HFF-Myc (cell line): ENCODE measurements at places on chromosomes 5 and 9.

DNA sequence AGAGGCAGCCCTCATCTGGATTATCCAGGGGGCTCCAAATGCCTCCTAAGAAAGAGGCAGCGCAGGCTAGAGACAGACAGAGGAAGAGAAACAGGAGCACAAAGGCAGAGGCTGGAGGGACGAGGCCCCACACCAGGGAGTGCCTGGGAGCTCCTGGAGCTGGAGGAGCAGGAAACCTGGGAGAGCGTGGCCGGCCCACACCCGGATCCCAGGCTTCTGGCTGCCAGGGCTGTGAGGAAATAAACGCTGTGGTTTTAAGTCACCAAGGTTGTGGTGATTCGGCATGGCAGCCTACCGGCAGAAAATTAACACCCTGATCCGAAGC is 165.5 kb downstream of the OLFM1 start:
- DNase-seq: no peak

- no peak for DNase-seq
Observed at GRCh38 chr5:134609232-134609851, 23.3 kb downstream of the SAR1B start.

GRCh38 chr5:5649641-5650040 is 227.2 kb downstream of the ICE1 start:
- no peak for DNase-seq

DNA sequence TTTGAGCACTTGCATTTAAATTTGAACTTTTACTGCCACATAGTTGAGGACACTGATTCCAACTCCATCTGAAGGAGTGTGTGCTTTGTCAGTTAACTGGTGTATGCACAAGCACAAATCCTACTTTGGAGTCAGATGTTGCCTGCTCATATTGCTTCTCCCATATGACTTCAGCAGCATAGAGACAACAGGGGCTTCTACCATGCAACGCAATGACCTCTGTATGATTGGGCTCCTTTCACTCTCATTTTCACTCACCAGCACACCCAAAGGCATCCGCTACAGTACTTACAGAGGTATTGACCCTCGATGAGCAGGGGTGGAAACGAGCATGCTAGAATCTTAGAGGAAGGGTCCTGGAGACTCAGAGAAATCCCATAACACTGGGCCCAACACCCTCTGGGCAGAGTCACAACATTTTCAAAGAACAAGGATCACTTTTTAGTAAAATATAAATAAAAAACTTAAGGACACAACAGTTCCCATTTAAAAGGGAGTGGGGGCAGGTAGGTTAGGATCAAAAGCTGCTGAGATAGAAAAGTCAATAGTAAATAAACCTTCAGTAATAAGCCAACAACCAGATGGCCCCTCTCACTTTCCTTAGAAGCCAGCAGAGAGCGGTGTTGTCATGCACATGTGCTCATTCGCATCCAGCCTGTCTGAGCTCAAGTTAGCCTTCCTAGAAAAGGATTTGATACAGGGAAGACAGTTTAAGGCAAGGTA is 203.8 kb downstream of the SNCAIP start:
- DNase-seq: peak; percentile 43

DNA sequence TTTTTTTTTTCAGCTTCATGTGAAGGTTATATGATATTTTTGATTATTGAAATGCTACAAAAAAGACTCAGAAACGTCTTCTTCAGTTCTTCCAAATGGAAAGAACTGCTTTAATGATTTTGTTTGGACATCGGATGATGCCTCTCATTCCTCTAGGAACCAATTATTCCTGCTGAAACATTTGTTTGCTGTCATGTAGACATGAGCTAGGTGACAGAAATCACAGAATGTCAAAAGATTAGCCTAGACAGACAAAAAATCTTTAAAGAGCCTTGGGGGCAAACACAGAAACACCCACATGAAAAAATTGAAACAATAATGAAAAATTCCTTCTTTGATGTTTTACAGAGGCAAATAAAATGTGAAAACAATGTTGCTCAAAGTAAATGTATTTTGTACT is 244.2 kb upstream of the EDIL3 start:
- DNase-seq: no peak

GRCh38 chr5:11166923-11167322 is 405.9 kb upstream of the DAP start:
- DNase-seq: no peak

DNA sequence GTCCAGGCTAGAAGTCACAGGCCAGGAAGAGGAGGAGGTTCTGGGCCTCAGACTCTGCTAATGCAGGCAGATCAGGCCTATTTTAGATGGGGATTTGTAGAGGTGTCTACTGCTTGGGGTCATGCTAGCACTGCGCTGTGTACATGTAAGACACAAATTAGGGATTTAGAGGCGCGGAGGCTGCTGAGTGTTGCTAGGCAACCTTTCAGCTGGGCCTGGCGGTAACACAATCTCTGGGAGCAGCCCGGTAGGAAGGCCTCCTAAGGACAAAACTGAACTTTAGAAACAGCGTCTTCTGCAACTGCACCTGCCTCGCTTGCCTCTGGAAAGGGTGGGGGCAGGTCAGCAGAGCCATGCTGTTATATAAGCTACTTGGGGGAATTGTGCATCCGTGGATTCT is 147.9 kb downstream of the MACROH2A1 start:
- DNase-seq: no peak

- no peak for DNase-seq
Observed at GRCh38 chr5:4027088-4027734, 431.6 kb downstream of the IRX1 start.

GRCh38 chr9:90546200-90546599 is 96.4 kb downstream of the DIRAS2 start:
- DNase-seq: peak; percentile 66

DNA sequence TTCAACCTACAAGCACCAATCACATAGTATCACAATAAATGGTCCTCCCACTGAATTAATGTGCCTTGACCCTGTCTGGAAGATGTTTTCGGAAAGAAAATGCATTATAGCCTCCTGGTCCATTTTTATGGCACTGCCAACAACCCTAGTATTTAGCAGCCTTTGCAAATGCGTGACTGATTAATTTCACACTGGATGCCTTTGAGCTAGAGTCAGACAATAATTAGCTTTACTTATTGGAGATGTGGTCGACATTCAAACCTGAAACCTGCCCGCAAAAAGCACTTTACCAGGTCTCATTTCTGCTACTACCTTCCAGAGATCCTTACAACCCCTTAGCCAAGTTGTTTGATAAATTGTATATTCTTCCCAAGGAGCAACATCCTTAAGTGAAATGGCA is 119.3 kb upstream of the DPYSL3 start:
- DNase-seq: no peak

DNA sequence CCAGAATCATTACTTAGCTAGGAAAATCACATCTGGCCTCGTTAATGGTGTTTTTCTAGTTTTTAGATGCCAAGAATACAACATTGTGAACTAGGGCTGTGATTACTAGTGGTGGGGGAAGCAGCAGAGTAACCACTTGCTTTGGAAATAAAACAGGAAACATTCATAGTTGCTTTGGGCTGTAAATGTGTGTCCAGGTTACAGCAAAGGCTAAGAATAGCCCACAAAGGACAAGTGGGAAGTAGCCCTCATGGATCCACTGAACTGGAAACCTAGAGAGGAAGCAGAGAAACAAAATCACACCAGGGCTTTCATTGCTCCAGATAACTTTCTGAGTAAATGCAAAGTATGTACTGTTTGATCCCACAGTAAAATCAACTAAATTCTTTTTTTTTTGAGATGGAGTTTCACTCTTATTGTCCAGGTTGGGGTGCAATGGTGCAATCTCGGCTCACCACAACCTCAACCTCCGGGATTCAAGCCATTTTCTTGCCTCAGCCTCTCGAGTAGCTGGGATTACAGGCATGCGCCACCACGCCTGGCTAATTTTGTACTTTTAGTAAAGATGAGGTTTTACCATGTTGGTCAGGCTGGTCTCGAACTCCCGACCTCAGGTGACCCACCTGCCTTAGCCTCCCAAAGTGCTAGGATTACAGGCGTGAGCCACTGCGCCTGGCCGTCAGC is 56.2 kb upstream of the TNFSF15 start:
- no peak for DNase-seq

DNA sequence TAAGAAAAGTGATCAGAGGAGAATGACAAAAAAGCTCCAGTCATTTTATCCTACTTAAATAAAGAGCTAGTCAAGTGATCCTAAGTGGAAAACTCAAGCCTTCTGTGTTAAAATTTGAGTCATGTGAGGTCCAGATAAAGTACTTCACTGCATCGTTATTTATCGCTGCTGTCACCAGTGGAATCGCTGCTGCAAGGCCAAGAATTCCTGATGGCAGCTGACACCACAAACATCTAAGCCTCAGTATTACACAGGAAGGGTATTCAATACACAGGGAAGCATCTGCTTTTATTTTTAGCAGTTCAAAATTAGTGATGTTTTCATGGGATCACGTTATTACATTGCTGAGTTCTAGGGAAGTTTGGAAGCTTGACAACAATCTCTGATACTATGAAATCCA is 190.3 kb downstream of the GOLPH3 start:
- no peak for DNase-seq

DNA sequence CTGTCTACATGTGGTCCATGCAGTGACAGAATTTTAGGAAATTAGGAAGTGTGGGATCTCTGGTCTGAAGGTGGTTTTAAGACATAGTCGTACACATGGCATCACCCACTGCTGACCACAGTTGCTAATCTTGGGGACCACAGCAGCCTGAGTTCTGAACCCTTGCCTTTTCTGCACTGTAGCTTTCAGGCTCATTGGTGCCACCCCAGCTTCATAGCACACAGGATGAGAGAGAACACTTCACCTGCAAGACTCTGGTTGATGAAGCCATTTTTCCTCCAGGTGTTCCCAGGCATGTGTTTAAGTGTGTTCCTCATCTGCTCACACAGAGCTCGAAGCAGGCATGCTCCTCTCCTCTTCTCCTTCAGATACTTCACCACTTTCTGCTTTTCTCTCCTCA is 68.2 kb upstream of the S1PR3 start:
- DNase-seq: no peak

GRCh38 chr5:147396070-147396823 is 113.6 kb downstream of the DPYSL3 start:
- DNase-seq: no peak

GRCh38 chr5:138440159-138441073 is 1.6 kb downstream of the REEP2 start:
- DNase-seq: no peak

GRCh38 chr5:124072570-124072969 is 560.6 kb downstream of the CSNK1G3 start:
- no peak for DNase-seq

DNA sequence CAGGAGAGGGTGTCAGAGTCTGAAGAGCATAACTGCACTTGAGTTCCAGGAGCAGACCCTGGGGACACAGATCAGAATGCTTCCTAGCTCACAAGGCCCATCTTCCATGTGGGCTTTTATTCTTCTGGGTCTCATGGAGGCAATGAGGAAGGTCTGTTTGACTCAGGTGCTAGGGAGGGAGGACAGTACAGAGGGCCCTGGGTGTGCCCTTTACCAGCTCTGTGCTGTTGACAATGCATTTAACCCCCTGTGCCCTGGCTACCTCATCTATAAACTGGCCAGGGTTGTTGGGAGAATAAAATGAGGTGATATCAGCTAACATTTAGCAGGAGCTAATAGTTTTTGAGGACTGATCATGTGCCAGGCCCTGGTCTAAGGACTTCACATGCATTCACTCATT is 318.0 kb downstream of the DMAC1 start:
- no peak for DNase-seq

DNA sequence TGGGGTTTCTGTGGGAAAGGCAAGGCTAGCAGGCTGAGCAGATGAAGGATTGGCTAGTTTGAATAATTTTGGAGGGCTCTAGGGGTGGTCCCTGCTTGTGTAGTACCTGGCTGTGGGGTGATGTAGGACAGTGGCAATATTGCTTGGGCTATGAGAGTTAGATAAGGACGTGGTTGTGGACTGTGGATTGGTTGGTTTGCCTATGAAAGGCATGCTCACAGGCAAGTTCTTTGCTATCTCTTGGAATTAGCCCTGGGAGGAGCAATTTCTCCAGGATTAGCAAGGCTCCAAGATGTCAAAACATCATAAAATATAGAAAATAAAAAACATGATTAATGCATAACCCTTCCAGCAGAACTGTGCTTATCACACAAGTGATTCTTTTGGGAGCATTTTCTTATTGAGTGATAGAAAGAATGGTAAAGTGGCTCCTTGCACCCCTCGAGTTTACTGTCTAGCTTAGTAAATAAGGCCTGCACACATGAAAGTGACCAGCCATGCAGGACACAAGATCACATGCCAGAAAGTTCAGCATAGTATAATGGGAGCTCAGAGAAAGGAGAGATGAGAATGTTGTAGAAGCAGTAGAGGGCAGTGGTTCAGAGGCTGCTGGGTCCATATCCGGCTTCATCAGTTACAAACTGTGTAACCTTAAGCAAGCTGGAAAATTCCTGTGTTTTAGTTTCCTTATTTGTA is 13.8 kb downstream of the AOPEP start:
- DNase-seq: no peak

GRCh38 chr9:27888661-27889295 is 315.5 kb upstream of the C9orf72 start:
- DNase-seq: peak; percentile 3

DNA sequence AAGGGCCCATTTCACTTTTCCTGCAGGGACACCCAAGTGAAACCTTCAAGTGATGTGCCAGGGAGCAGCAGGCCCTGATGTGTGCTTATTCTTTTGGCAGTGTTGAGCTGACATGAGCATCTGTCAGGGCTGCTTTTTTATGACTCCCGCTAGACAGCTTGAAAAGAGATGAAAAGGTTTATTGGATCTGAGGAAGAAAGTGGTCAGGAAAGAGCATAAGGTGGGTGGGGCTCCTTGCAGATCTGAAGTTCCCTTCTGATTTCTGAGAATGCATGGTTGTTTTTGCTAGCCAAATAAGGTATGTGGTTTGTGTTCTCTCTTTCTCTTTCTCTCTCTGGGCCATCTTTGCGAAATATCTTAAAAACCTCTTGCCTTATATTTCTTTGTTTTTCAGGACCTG is 316.1 kb downstream of the DMRT2 start:
- no peak for DNase-seq

GRCh38 chr5:175889910-175890684 is 18.7 kb downstream of the CPLX2 start:
- DNase-seq: no peak

- DNase-seq: no peak
Observed at GRCh38 chr5:137312011-137312410, 187.1 kb downstream of the SPOCK1 start.

- DNase-seq: peak; percentile 98
Observed at GRCh38 chr5:135437796-135438560, 9.2 kb downstream of the DCANP1 start.

DNA sequence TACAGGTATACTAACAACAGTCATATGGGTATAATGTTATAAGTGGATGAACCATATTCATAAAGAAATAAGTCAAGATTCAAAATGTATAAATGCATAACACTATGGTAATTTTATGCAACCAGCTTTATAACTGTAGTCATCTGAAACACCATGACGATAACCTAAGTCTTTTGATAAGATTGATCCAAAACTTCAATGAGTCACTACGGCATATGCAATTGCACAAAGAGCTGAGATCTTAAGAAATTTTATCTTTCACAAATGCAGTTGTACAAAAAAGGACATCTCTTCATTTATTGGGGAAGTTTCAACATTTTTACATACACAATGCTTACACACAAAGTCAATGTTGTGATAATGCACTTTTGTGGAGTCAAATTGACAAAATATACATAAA is 20.3 kb downstream of the FAM81B start:
- no peak for DNase-seq

- DNase-seq: no peak
Observed at GRCh38 chr9:111949919-111950318, 53.3 kb downstream of the UGCG start.
